ENCODE measurements at places on chromosomes 2 and 18.

GRCh38 chr2:11711751-11712150 lies 34.7 kb upstream of the LPIN1 start:
- DNase-seq, result no peak

- no peak for DNase-seq
Observed at GRCh38 chr2:133377599-133377998, 190.7 kb downstream of the NCKAP5 start.

- no peak for DNase-seq
Observed at GRCh38 chr18:70221156-70221914, 15.8 kb upstream of the RTTN start.

GRCh38 chr2:8426550-8426949 lies 255.3 kb upstream of the ID2 start:
- DNase-seq, result no peak

- DNase-seq, result no peak
Observed at GRCh38 chr2:26887151-26887550, 39.2 kb downstream of the DPYSL5 start.
